T1000 (cell line): ENCODE measurements at places on chromosomes 7 and 10.

GRCh38 chr7:98569691-98570337 lies 47.3 kb upstream of the NPTX2 start:
- no peak for DNase-seq

DNA sequence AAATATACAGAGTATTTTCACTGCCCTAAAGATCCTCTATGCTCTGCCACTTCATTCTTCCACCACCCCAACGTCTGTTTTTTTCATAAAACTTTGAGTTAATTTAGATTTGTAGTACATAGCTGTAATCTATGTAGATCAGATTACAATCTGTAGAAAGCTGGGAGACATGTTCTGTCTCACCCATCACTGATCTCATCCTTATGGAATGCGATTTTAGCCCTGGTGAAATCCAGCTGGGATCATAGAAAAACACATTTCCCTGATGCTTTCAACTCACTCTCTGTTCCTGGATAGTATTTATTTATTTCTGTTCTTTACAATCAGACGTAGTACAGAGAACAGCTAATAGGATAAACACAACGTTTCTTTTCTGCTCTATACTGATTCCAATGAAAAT lies 521.0 kb downstream of the KIF20B start:
- peak; percentile 41 for DNase-seq

GRCh38 chr7:117399820-117400422 lies 27.4 kb downstream of the ASZ1 start:
- no peak for DNase-seq

- DNase-seq = no peak
These were observed 1.6 kb upstream of the HTRA1 start for GRCh38 chr10:122459561-122460273.

GRCh38 chr7:68978710-68979109 lies 619.6 kb upstream of the AUTS2 start:
- DNase-seq = no peak

GRCh38 chr10:70671619-70672164 lies 614 bp upstream of the ADAMTS14 start:
- DNase-seq = no peak

GRCh38 chr10:98673171-98673782 lies 226.5 kb upstream of the HPS1 start:
- DNase-seq = no peak
